ENCODE measurements at places on chromosomes 2 and 18.

GRCh38 chr2:225070811-225071210, 28.5 kb upstream of the DOCK10 start:
- DNase-seq = no peak

DNA sequence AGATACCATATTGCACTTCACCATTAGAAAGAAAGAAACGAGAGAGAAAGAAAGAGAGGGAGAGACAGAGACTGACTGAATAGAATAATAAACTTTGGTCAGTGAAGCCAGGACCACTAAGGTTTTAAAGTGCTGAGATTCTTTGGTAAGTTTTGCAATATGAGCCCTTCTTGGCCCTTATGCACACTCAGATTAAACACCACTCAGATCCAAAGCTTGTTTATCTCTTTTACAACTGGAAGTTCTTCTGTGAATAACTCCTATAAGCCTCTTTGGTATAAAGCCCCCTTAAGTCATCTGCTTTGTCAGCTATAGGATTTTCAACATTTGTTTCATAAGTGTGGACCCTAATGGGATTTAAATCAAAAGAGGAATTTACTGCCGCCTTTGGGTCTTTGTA, 40.8 kb downstream of the PID1 start:
- DNase-seq = no peak

- no peak for DNase-seq
Measured at GRCh38 chr2:158923180-158923594, 45.3 kb upstream of the TANC1 start.

GRCh38 chr2:191950132-191950874, 103.4 kb upstream of the CAVIN2 start:
- no peak for DNase-seq

DNA sequence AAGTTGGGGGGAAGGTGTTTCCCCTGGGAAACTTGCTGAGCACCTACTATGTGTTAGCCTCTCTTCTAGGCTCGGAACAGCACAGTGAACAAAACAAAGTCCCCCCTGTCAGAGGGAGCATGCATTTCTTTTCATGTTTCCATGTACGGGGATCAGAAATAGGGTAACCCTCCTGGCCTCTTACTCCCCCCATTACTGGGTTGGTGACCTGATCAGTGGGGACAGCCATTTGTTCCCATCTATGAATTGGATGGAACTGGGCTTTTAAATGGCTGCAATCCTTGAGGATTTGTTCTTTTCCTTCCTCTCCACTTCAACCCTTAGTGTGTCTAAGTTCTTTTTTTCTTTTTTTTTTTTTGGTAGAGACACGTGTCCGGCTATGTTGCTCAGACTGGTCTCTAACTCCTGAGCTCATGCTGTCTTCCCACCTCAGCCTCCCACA, 13.7 kb downstream of the NCL start:
- DNase-seq = no peak

DNA sequence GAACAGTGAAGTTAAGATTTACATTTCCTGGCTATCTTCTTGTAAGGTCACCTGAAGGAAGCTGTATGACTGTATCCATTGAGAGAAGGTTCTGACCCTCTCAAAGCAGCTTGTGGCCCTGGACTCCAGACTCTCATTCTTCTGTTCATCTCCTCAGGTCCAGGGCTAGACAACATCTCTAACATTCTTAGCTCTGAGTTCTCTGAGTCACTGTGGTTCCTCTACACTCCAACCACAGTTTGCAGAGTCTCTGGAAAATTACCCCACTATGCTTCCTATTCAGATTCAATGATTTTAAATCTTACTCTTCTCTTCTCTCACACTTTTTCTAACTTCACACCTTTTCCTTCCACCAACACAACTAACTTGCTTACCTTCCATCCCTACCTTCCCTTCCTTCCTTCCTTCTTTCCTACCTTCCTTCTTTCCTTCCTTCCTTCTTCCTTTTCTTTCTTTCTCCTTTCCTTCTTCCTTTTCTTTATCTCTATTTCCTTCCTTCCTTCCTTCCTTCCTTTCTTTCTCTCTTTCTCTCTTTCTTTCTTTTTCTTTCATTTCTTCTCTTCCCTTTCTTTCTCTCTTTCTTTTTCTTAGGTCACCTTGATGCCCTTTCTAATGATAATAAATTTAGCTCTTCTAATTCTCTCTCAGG, 824.3 kb upstream of the ZEB2 start:
- no peak for DNase-seq

- peak; percentile 48 for DNase-seq
Measured at GRCh38 chr18:48813833-48814489, 136.8 kb downstream of the SMAD7 start.

DNA sequence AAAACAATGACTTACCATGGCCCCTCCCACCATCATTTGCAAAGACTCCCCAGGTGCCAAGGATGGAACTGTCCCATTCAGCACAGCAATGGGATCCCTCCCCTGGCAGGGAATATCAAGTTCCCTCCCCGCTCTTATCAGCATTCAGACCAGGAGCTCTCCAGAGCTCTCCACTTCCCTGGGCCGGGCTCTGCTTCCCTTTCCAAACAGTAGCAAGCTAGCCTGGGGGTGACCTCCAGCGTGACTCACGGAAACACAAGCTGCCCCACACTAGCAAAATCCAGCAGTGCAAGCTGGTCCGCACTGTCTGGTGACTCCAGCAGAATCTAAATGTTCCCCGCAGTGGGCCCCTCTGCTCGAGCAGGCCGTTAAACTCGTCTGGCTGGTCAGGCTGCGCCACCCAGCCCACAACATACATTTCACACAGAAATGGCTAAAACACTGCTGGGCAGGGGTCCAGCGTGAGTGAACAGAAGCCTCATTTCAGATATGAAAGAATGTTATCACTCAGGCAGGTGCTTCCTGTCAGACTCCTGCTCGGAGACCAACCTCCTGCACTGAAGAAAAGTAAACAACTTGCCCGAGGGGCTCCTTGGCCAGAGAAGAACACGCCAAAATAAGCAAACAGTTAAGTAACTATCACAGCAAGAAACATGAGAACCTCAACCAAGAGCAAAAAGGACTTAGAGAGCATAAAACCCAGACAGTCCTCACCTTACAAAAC, 33.9 kb downstream of the STAT1 start:
- no peak for DNase-seq

DNA sequence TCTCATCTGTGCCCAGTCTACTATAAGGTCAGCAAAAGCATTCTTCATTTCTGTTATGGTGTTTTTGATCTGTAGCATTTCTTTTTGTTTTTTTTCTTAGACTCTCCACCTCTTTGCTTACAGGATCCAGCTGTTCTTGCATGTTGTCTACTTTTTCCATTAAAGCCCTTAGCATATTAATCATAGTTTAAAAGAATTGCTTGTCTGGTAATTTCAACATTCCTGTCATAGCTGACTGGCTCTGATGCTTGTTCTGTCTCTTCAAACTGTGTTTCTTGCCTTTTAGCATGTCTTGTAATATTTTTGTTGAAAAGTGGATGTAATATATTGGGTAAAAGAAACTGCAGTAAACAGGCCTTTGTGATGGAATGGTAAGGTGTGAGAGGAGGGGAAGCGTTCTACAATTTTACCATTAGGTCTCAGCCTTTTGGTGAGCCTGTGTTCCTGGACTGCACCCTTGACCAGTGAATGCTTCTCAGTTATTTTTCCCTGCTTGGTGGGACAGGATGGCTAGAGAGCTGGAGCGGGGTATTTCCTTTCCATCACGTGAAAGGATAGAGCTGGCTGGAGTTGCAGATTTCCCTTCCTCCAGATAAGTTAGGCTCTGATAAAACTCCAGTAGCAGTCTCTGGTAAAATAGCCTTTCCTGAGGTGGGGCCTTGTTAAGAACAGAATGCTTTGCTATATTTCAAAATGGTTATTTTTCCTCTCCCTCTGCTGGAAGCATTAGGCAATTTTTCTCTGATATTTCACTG, 65.4 kb downstream of the PLA2R1 start:
- DNase-seq = no peak

- no peak for DNase-seq
Measured at GRCh38 chr2:223644136-223644535, 42.0 kb upstream of the SCG2 start.

Measured in GM12865 (cell line).